Posterior vena cava (tissue), 2 donors: ENCODE measurements at places on chromosomes 3 and 15. TPM values are rescaled to one million over a fixed set of nuclear protein-coding genes. Genes with fewer than 3 reads are reported as not detected.

Gene CPEB1
- 8.0 TPM for total RNA-seq

DNA sequence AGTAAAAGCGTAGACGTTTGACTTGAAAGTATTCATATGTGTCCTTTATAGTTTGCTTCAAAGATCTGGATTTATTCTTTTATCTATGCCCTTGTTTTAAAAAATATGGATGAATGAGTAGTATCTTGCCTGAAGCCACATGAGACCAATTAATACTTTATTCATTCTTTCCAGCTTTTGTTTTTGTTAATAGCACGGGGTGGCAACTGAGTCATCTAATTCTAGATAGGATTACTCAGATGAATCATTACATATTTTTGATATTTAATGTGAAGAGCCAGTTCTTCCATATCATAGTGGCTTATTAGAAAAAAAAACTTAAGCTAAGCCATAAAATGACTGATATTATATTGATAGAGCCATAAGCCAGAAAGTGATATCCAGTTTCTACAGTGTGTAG, 121.9 kb downstream of the BBX start:
- DNase-seq = no peak

GRCh38 chr15:63018639-63019038, 23.9 kb upstream of the TPM1 start:
- DNase-seq = no peak

Gene RPL15
- 1,232 TPM for total RNA-seq

Gene RBPMS2
- 9.4 TPM for total RNA-seq

DNA sequence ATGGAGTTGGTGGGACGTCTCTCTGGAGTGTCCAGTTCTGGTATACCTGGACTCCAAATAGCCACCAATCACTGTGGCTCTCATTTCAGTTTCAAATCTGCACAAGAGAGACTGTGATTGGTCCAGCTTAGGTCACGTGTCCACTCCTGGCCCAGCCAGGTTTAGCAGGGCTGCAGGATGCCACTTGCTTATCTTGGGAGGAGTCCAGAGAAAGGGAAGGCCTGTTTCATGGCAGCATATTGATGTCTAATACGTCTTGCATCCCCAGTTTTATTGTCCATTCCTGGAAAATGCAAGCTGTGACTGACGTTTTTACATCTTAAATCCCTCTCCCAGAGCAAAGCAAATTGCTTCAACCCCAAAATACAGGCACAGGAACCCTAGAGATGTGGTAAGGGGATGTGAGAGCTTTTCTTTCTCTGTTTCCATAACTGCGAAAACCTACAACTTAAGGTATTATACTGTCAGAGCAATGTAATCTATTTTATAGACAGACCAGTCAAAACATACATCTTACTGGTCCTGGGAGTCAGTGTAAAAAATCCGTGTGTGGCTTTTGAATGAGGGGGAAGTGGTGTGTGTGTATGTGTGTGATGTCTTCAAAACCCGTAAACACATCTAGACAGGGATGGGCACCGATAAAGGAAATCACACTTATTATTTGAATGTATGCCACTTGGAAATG, 274.4 kb downstream of the TLE3 start:
- no peak for DNase-seq

- DNase-seq = no peak
Observed at GRCh38 chr3:23800731-23801130, 5.0 kb upstream of the UBE2E1 start.

DNA sequence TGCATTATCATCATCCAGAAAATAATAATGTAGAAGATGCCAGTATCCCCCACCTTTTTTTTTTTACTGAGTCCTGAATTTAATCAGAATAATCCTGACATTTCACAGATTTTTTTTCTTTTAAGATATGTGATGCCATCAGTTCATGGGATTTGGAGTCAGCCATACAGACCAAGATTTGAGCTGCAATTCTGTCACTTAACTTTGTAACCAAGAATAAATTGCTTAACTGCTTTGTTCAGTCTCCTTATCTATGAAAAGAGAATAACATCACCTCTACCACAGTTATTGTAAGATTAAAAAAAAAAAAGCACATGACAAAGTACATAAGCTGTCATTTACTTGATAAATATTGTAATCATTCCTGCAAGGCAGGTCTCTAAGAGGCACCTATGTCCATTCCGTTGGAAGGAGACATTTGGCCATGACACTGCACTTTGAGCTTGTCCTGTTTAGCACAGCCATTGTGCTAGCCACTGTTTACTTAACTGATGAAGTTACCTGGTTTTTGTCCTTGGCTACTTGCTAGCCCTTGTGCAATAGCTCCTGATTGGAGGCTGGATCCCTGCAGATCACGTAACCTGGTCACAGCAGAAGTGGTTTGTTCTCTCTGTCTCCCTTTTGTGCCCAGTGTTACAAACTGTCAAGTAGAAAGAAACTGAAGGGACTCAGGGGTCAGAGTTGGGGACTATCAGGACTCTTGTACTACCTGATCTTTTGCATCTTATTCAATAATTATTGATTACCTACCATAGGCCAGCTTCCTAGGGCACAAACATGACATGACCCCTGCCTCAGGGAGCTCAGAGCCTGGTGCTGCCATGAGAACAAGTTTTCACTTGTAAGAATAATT, 306.0 kb downstream of the WDR72 start:
- DNase-seq = no peak

DNA sequence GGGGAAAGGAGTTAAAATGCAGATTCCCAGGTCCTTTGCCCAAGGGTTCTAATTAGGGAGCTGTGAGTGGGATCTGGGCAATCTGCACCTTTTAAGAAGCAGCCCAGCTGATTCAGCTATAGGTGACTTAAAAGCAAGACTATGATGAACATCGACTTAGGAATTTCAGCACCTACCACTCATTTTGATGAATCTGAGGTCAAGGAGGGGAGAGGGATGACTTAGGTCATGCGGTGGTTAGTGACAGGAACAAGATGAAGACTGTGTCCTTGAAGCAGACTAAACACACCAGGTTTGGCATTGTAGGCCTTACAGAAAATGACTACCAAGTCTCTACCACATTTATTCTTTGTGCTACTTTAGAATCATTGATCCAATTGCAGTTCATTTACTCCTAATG, 196.3 kb downstream of the DTWD1 start:
- no peak for DNase-seq

DNA sequence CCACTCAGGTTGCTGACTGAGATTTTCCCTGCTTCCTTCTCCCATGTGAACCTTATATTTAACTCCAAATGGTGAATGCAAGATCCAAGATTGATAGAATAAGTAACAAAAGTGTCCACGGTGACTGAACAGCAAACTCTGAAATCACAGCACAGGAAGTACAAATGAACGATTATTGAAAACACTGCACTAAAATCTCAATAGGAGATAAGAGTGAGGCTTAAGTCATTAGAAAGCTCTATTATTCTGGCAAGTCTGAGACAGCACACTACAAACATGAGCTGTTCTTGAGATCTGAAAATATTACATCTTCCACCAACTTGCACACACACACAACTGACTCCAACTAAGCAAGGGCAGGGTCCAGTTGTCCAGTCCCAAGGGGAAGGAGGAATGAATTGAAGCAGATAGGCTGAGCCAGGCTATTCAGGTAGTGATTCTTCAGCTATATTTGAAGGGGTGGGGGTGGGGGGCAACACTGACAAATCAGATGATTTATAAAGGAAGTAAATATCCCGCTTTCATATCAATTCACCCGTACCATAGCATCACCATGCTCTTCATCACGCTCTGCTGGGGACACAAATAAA, 2.9 kb downstream of the ZNF385D start:
- no peak for DNase-seq

DNA sequence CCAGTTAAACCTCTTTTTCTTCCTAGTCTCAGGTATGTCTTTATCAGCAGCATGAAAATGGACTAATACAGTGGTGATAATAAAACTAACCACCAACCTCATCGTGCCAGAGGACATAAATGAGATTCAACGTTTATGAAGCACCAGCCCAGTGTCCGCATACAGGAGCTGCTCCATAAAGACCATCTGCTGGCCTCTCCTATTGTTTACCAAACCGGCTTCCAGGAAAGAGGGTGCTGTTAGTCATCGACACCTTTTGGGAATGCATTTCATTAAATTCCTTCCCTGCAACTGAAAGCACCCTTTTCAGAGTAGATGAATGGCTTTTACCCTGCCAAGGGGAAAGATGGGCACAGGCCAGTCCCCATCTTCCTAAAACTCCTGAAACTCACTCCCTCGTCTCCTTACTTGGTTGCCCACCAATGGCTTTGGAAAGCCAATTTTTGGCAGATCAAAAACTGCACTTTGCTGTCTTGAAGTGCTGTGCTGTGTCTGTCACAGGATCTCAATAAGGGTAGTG, 122.1 kb downstream of the AQP9 start:
- no peak for DNase-seq

- DNase-seq = no peak
Observed at GRCh38 chr15:31573759-31574158, 247.1 kb downstream of the KLF13 start.

- peak; percentile 34 for DNase-seq
Observed at GRCh38 chr3:138941259-138941885, 5.6 kb downstream of the FOXL2 start.

GRCh38 chr15:74837482-74838136, 5.3 kb downstream of the ULK3 start:
- DNase-seq = no peak
